Hepatocyte (in vitro differentiated cells): ENCODE measurements at places on chromosomes 4 and X. TPM values are rescaled to one million over a fixed set of nuclear protein-coding genes. Genes with fewer than 3 reads are reported as not detected.
A peak's percentile ranks its signal among the peaks of the same experiment; 100 is the strongest.

GRCh38 chrX:31200430-31200829 is 128.6 kb upstream of the FTHL17 start:
- no peaks in the 10 kb centered on the region for H3K36me3 ChIP-seq
- peak overlapping the region; percentile 50 for H3K27ac ChIP-seq
- no peak overlapping the region for H3K4me3 ChIP-seq
- H3K27me3 ChIP-seq = no peaks in the 10 kb centered on the region
- H3K4me1 ChIP-seq = no peaks in the 10 kb centered on the region

DNA sequence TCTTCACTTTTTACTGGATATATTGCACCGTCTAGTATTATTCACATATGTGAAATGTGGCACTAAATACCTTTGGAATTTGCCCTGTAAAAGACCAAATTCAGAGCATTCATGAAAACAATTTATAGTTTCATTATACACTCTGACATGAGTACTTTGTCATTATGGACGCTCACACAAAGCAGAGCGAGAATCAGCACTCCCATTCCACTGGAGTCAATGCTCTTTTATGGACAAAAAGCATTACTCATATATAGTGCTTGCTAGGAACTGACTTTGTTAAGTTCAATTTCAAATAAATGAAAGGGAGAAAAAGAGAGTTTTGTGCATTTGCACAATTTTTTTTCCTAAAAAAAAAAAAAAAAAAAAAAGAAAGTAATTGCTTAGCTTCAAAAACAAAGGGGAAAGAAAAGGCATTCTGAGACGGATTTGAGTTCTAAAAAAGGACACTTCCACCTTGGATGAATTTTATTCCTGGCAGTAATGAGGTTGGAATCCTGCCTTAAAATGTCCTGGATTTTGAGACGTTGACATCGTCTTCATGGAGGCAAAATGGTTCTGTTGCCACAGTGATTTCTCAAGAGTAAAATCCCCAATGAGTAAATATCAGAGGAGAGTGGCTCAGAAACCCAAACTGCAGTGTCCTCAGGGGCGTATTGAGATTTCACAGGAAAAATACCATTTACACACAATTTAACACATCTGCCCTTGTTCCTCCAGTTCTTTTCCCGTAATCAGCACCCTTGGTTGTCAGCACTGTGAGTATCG is 34.8 kb downstream of the CCDC149 start:
- no peak overlapping the region for H3K27ac ChIP-seq
- H3K4me1 ChIP-seq = no peaks in the 10 kb centered on the region
- no peaks in the 10 kb centered on the region for H3K27me3 ChIP-seq
- H3K4me3 ChIP-seq = no peak overlapping the region
- no peaks in the 10 kb centered on the region for H3K36me3 ChIP-seq

DNA sequence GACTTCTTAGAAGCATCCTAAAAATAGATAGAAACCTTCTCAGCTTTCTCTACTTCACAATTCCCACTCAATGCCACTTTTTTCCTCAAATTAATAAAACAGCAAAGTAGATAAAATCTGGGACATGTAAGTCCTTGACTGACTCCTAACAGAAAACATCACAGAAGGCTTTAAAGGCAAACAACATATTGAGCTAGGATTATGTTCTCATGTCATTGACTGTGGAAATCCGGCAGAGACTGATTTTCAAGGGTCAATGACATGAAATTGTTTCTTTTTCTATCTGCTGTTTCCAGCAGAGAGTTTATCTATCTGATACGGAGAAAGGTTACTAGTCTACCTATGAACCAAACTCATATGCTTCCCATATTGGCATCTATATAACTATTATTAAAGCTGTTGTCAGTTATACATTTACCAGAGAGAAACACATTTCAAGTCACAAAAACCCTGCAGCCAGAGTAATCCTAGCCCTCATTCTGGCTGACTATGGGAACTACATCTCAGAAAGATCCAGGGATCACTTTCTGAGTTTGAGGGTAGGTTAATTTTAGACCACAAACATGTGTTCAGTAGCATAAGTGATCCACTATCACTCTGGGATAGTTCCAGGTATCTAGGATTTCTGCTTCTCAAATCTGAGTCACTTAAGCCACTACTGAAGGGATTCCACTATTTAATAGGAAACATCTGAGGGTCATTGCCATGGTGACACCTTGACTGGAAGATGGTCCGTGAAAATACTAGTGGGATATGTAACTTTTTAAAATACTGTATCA is 147.6 kb downstream of the PPP3CA start:
- H3K27ac ChIP-seq = no peak overlapping the region
- peaks cover 5% of the 10 kb centered on the region for H3K4me1 ChIP-seq
- H3K4me3 ChIP-seq = no peak overlapping the region
- no peak for DNase-seq
- no peaks in the 10 kb centered on the region for H3K36me3 ChIP-seq

GRCh38 chr4:96315815-96316214 is 475.9 kb downstream of the PDHA2 start:
- no peaks in the 10 kb centered on the region for H3K27me3 ChIP-seq
- H3K27ac ChIP-seq = no peak overlapping the region
- H3K4me3 ChIP-seq = no peak overlapping the region

DNA sequence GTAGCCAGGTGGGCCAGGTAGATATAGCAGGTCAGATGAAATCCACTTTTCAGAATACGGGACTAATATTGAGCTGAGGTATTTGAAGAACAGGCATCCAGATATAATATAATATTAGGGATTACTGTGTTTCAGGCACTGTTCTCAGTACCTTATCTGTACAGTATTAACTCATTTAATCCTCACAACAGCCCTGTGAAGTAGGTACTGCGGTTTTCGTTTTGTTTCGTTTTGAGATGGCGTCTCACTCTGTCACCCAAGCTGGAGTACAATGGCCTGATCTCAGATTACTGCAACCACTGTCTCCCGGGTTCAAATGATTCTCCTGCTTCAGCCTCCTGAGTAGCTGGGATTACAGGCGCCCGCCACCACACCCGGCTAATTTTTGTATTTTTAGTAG is 129.6 kb downstream of the IL1RAPL2 start:
- H3K36me3 ChIP-seq = no peaks in the 10 kb centered on the region
- H3K4me3 ChIP-seq = no peak overlapping the region
- H3K4me1 ChIP-seq = no peaks in the 10 kb centered on the region
- no peak for DNase-seq
- no peaks in the 10 kb centered on the region for H3K27me3 ChIP-seq
- H3K27ac ChIP-seq = no peak overlapping the region

DNA sequence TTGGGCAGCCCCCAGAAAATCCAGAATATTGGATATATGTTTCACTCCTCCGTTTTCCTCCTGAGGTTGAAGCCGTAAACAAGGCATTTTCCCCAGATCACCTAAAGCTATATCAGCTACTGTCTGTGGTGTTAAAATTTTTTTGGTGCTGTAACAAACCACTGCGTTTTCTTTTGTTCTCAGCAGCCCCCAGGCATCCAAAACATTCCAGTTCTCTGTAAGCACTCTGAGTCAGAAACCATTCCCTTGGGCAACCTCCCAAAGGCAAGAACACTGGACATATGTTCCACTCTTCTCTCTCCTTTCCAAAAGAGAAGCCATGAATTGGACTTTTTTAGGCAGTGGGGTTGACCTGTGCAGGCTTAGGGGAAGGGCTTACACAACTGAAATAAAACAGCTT is 310.9 kb downstream of the MID1IP1 start:
- H3K4me3 ChIP-seq = no peak overlapping the region
- H3K36me3 ChIP-seq = no peaks in the 10 kb centered on the region
- no peak for DNase-seq

- no peaks in the 10 kb centered on the region for H3K36me3 ChIP-seq
- no peak overlapping the region for H3K27ac ChIP-seq
- peak; percentile 26 for DNase-seq
- no peak overlapping the region for H3K4me3 ChIP-seq
Observed at GRCh38 chrX:74514384-74514783, 93.1 kb downstream of the SLC16A2 start.

GRCh38 chrX:150203248-150203645 is 159.9 kb upstream of the MAMLD1 start:
- DNase-seq = no peak
- H3K4me1 ChIP-seq = no peaks in the 10 kb centered on the region
- peak overlapping the region; percentile 57 for H3K27ac ChIP-seq
- H3K27me3 ChIP-seq = no peaks in the 10 kb centered on the region
- H3K4me3 ChIP-seq = no peak overlapping the region

DNA sequence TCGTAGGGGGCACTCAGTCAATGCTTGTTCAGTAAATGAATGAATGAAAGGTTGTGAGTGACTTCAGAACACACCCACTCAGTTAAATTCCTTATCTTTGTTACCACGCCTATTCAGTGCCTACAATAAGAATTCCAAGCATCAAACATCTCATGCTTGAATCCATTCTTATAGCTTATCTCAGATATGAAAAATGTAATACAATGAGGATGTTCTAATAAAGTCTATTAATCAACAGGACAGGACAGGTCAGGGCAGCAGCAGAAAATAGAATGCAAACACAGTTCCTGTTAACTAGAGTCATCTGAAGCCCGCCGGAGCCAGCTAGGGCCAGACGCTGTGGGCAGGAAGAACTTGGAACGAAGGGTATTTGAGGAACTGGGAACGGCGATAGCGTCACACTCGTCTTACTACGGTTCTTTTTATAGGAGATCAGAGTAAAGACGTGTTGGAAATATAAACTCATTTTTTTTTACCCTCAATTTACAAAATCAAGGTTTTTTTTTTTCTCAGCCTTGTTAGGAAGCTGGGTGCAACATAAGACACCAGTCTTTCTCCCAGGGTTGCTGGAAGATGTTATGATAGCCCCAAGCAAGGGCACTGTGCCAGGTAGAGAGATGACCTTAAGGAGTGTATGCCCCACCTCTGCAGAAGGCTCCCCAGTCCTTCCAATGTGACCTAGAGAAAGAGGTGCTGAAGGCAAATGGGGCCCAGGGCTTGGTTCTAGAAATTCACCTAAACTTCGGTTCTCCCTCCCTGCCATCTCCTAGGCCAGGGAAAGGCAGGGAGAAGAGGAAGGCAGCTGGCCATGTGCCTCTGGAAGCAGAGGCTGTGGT is 48.3 kb downstream of the SEL1L3 start:
- no peak for DNase-seq
- no peak overlapping the region for H3K4me3 ChIP-seq

DNA sequence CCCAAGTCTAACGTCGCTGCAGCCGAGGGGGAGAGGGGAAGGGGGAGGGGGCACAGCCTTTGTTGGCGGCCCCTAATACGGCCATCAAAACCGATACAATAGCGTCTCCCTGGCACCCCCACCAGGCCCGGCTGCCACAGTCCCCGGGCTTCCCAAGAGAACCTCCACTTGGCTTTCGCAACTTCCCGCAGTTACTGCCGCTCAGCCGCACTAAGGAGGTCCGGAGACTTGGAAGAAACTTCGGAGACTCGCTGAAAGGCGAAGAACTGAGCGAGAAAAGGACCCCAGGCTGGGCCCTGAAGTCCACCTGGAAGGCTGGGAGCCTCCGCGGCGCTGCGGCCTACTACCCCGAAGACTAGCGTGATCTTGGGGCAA is 2.8 kb downstream of the NKX6-1 start:
- H3K27me3 ChIP-seq = peaks cover 100% of the 10 kb centered on the region
- no peak overlapping the region for H3K27ac ChIP-seq
- peaks cover 30% of the 10 kb centered on the region for H3K4me1 ChIP-seq
- no peak for DNase-seq

- H3K4me1 ChIP-seq = no peaks in the 10 kb centered on the region
- H3K36me3 ChIP-seq = no peaks in the 10 kb centered on the region
- no peak overlapping the region for H3K4me3 ChIP-seq
- no peak overlapping the region for H3K27ac ChIP-seq
- H3K27me3 ChIP-seq = no peaks in the 10 kb centered on the region
Observed at GRCh38 chr4:93384887-93385286, 443.7 kb upstream of the ATOH1 start.

GRCh38 chrX:133005042-133005441 is 46.6 kb upstream of the HS6ST2 start:
- no peaks in the 10 kb centered on the region for H3K27me3 ChIP-seq
- no peaks in the 10 kb centered on the region for H3K36me3 ChIP-seq
- H3K4me3 ChIP-seq = no peak overlapping the region
- H3K4me1 ChIP-seq = no peaks in the 10 kb centered on the region
- peak; percentile 24 for DNase-seq

DNA sequence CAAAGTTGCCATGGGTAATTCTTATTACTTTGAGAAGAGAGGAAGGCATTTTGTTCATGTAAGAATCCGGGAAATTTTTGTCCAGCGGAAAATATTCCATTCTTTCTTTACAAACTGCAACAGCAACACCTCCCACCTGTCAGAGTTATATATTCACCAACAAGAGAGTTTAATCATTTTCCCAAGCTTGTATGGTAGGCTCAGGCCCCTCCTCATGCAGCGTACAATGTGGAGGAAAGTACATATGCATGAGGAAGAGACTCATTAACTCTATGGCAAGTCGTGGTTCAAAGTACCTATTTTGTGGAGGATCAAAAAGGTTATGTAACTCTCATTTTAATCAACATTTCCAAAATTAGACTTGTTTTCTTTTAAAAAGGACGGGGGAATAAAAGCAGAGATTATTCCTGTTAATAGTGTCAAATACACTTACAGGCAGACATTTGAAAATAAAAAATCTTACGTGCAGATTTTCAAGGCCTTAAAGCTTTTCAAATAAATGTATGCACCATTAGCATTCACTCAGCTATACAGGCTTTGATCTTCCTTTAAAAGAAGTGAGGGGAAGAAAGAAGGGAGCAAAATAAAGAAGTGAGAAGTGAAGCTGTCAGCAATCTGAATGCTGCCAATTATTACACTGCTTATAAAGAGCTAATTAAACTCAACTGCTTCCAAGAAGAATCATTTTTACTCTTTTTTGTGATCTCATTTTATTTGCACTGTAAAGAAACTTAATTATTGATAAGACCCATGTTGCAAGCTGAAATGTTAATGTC is 204.8 kb downstream of the FAT4 start:
- no peaks in the 10 kb centered on the region for H3K36me3 ChIP-seq
- no peak overlapping the region for H3K4me3 ChIP-seq
- peak; percentile 10 for DNase-seq
- H3K4me1 ChIP-seq = no peaks in the 10 kb centered on the region
- H3K27ac ChIP-seq = peak overlapping the region; percentile 24

DNA sequence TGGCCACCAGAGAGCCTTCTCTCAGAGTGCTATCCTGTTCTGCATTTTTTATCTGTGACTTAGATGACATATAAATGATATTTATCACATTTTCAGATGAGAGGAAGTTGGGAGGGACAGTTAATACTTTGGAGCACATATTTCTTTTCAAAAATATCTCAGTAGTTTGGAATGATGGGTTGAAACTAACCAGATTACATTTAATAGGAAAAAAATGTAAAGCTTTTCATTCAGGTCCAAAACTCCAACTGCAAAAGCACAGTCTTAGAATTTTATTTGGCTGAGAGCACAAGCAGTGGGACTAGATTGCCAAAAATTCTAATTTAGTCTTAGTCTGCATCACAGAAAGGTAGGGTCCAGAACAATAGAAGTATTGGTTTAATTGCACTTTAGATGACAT is 248.2 kb upstream of the TEX13A start:
- no peak for DNase-seq
- no peak overlapping the region for H3K27ac ChIP-seq
- no peaks in the 10 kb centered on the region for H3K27me3 ChIP-seq
- H3K36me3 ChIP-seq = no peaks in the 10 kb centered on the region
- no peaks in the 10 kb centered on the region for H3K4me1 ChIP-seq

Gene CAPN6
- polyA plus RNA-seq = 22.2 and 22.9 TPM in 2 replicates

Gene HPF1
- 21.8 and 25.7 TPM in 2 replicates for polyA plus RNA-seq

Gene ODAPH
- 3.2 and 5.8 TPM in 2 replicates for polyA plus RNA-seq

Gene SSX2B
- polyA plus RNA-seq = not detected in 2 replicates

Gene NHSL2
- polyA plus RNA-seq = 3.2 and 5.0 TPM in 2 replicates

Gene PPP1R2C
- not detected in 2 replicates for polyA plus RNA-seq

Gene GDPD2
- 2.2 and 2.3 TPM in 2 replicates for polyA plus RNA-seq

Gene MAGEC2
- not detected in 2 replicates for polyA plus RNA-seq

Gene GNRHR
- not detected in 2 replicates for polyA plus RNA-seq

Gene IGSF1
- polyA plus RNA-seq = 7.1 and 13.1 TPM in 2 replicates

Gene RAB40AL
- polyA plus RNA-seq = 0.58 and 0.80 TPM in 2 replicates

Gene FAM236A
- not detected in 2 replicates for polyA plus RNA-seq

Gene ZCCHC18
- polyA plus RNA-seq = 1.2 and 5.7 TPM in 2 replicates
